ENCODE measurements at places on chromosomes 2 and 18. TPM values are rescaled to one million over a fixed set of nuclear protein-coding genes. Genes with fewer than 3 reads are reported as not detected.
A peak's percentile ranks its signal among the peaks of the same experiment; 100 is the strongest.

HOXD3 gene
- 2.1 TPM for total RNA-seq

PLB1 gene
- total RNA-seq, result 0.36 TPM

ASB18 gene
- under 0.01 TPM for total RNA-seq

FAM237A gene
- total RNA-seq, result not detected

POMC gene
- total RNA-seq, result 0.59 TPM

NAT8 gene
- total RNA-seq, result not detected

COL3A1 gene
- 3,160 TPM for total RNA-seq

MC4R gene
- total RNA-seq, result not detected

TWSG1 gene
- total RNA-seq, result 88.7 TPM

CPS1 gene
- 21.7 TPM for total RNA-seq

DNA sequence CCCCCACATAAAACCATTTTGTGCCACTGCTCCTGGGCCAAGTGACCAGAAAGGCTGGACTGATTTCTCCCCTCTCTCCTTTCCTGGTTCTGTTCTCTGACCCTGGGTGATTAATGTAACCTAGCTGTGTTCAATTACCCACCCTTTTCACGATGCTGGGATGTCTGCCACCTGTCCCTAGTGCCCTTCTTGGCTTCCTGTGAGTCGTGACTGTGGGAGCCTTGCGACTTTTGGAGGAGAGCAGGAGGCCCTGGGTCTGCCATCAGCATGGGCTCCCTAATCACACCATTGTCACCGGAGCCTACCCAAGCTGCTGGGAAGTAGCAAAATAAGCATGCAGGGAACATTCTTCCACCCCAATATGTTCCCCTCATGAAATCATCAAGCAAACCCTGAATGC is 38.3 kb downstream of the SRSF7 start:
- DNase-seq, result no peak

- no peak for DNase-seq
Measured at GRCh38 chr18:44409071-44409470, 271.6 kb upstream of the SETBP1 start.

DNA sequence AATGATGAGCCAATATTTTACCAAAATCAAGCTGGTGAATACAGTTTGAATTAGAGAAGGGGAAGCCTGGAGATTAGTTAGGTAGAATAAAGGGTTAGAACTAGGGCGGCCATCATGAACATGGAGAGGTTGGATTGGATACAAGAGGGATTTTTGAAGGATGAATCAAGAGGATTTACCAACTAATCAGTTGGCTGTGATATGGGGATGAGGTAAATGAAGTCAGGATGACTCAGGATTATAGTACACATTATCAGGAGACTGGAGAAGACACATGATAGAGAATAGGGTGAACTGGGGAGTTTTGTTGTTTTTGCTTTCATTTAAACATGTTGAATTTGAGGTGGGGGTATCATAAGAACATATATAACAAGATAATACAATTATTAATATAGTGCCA is 73.8 kb upstream of the PROKR1 start:
- no peak for DNase-seq

DNA sequence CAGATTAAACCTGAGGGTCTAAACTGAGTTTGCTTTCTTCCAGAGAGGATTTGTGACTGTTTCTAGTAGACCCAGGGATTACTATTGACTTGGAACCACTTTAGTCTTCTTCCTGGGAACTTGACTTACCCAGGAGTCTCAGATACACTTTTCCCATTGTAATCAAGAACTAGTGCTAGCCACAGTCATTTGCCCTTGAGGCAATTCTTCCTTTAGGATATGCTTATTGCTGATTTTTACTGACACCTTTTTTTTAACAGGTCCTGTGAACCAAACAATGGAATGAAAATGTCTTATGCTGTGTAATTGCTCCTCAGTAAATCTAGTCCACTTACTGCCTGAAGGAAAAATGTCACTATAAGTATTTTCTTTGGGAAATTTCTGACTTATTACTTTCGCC is 78.3 kb downstream of the TAF4B start:
- no peak for DNase-seq

DNA sequence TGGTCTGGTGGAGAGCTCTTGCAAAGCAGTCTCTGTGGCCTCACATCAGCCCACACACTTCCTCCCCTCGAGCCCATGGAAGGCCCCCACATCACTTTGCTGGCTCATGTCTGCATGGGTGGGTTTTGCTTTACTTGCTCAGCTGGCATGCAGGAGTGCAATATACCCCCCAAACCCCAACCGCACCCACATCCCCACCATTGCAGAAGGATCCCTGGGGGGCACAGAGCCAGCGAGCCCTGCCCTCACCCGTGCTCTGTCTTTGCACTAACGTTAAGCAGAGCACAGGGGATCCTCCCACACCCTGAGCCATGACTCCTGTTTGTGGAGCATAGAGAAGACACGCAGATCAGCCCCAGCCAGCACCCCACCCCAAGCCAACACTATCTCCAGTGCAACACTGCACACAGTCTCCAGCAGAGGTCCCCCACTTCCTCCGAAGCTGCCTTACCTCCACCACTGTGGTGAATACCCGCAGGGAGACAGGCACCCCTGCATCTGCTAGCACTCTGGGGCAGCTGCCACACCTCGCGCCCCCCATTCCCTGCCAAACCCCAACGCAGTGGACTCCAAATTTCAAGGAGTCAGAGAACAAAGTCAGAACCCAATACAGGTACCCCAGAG is 177.8 kb upstream of the RGPD4 start:
- no peak for DNase-seq

GRCh38 chr2:10776231-10776977 is 36.2 kb downstream of the PDIA6 start:
- peak; percentile 30 for DNase-seq

- DNase-seq, result no peak
Measured at GRCh38 chr2:207123335-207123744, 42.4 kb downstream of the KLF7 start.

- DNase-seq, result no peak
Measured at GRCh38 chr18:10410472-10411308, 43.7 kb upstream of the APCDD1 start.

DNA sequence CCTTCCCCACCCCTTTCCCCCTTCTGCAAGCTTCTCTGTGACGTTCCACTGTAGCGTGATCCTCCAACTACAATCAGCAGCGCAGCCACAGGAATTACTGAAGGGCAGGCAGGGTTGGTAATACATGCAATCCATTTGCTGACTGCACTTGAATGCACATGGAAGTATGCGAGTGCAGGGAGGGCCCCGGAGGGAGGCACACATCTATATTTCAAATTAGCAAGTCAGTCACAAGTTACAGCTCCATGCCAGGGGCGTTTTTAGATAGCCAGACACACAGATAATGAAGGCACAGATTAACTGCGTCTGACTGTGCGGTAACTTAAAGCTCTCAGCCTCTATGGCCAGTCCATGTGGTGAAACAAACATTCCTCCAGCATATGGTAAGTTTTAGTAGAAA is 209.2 kb upstream of the GATA6 start:
- no peak for DNase-seq

GRCh38 chr18:44090453-44090852 is 590.2 kb upstream of the SETBP1 start:
- no peak for DNase-seq

- DNase-seq, result no peak
Measured at GRCh38 chr2:2644040-2644439, 313.0 kb upstream of the MYT1L start.

DNA sequence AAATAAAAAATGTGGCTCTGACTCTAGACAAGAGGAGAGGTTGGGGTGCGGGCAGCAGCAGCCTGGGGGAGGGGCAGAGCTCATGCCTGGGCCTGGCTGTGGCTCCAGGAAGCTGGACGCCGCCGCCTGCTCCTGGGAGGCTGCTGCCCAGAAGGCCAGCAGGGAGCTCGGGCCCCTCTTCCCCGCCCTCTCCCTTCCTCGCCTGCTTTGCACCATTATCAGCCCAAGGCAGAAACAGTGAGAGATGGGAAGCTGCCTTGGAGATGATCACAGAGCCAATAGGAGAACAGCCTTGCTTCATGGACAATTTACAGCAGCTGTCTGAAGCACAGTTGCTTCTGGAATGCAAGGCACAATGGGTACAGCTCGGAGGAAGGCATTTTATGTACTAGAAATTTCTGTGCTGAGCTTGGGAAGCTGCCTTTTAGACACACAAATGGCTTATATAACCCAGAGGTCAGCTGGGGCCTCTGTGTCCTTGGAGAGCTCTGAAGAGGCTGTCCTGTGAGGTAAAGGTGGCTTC is 55.3 kb upstream of the AFF3 start:
- peak; percentile 91 for DNase-seq

GRCh38 chr2:19772981-19773380 is 128.8 kb downstream of the TTC32 start:
- DNase-seq, result no peak

- DNase-seq, result no peak
Measured at GRCh38 chr18:44862112-44862511, 181.4 kb downstream of the SETBP1 start.

- DNase-seq, result no peak
Measured at GRCh38 chr2:236714080-236714479, 144.5 kb downstream of the ACKR3 start.

GRCh38 chr18:666177-666576 is 8.7 kb downstream of the TYMS start:
- DNase-seq, result no peak
